ENCODE measurements at places on chromosomes 13 and 19.

DNA sequence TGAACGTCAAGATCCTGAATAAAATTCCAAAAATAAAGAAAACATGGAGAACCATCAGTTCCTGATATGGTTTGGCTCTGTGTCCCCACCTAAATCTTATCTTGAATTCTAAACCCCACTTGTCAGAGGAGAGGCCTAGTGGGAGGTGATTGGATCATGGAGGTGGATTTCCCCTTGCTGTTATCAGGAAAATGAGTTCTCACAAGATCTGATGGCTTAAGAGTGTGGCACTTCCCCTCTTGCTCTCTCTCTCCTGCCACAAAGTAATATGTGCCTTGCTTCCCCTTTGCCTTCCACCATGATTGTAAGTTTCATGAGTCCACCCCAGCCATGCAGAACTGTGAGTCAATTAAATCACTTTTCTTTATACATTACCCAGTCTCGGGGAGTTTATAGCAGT lies 827.4 kb downstream of the GPC5 start:
- DNase-seq: no peak

GRCh38 chr19:13401388-13401787 lies 104.9 kb downstream of the CACNA1A start:
- DNase-seq: no peak

- DNase-seq: no peak
Measured at GRCh38 chr19:46601318-46602224, at the start of gene CALM3. Gene CALM3 (plus strand): TSS chr19:46601330. CDS start chr19:46601435, 105 bp downstream.

- DNase-seq: no peak
Measured at GRCh38 chr19:47507924-47508553, 6.8 kb downstream of the NAPA start.

DNA sequence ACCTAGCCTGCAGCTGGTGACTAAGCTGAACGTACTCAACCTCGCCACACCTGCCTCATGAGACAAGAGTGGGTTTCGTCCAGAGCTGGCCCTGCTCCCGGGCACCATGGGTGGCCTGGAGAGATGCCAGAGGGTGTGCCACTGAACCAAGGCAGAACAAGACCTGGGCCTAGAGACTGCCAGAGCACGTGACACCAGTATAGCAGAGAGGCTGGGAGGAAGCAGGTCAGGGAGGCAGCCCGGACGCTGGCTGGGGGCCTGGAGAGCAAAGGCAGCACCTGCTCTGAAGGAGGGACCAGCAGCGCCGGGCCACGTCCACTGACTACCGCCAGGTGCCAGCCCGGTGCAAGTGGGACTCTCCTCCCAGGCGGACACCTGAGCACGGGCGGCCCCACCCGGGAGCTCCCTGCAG lies 7.3 kb upstream of the C13orf46 start:
- no peak for DNase-seq

DNA sequence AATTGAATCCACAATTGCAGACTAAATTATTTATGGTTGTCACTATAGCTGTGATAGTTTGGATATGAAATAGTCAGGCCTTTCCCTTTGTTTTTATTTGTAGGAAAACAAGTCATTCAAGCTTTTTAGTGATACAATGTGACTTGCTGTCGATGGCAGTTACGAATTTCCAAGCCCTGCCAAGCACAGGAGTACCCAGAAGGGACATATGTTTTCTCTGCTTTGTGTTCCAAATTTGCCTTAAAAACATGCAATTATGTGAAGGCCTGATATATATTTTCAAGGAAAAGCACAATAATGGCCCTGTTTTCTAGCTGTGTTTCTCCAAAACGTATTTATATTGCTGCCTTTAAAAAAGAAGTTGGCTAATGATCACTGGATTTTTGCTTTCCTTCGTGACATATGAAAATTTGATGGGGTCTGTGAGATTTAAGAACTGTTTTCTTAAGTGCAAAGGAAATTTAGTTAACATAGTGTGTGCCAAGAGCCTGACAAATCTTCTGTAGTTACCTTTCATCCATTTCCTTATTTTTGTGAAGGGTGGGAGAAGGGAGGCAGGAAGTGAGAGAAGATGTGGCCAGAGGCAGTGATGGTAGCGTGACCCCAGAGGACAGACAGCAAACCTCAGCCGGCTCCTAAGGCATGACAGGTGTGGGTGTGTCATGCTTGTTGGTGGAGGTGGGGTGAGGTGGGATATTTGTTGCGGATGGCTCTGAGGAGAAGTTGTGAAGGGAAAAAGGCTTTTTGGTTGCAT lies 79.6 kb downstream of the TEX26 start:
- no peak for DNase-seq

Measured in stimulated activated CD4-positive, alpha-beta T cell treated with anti-CD3 and anti-CD28 coated beads, TNF-alpha, amount 100 ng/mL, for 4 hours (primary cell).